Right renal cortex interstitium (tissue), 3 donors: ENCODE measurements at places on chromosomes 12 and 14. TPM values are rescaled to one million over a fixed set of nuclear protein-coding genes. Genes with fewer than 3 reads are reported as not detected.

The HOXC13 gene
- polyA plus RNA-seq, result not detected

The CHGA gene
- not detected for polyA plus RNA-seq

The SOCS4 gene
- 19.1 TPM for polyA plus RNA-seq

The CCDC175 gene
- polyA plus RNA-seq, result 0.50 TPM

The IFI27 gene
- 7.4 TPM for polyA plus RNA-seq

- DNase-seq, result no peak
These were observed 14.7 kb downstream of the ZNF641 start for GRCh38 chr12:48336061-48336460.

GRCh38 chr12:112381406-112381882 is 787 bp downstream of the HECTD4 start:
- DNase-seq, result no peak

DNA sequence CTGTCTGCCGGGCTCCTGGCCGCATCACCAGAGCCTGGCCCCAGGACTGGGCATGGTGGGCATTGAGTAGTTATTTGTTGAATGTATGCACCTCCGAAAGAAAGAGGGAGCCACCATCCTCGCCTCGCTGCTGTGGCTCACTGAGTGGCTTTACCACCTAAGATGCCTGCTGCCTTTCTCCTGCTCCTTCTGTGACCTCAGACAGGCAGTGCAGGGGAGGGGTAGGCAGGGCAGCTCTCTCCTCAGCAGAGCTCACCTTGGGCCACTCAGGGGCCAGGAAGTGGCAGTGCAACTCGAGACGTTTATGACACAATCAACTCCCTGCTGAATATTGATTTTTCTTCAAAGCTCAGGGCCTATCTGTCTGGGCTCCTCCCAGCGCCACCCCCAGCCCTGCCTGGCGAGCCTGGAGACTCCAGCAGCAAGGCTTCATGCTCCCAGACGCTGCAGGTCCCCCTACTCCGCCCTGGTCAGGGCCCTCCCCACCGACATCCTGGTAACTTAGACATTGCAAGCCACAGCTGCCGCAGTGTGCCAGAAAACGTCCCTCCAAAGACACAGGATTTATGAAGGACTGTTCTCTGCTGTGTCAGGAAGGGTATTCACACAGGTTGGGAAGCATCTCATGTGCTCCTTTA is 84.3 kb upstream of the DIO3 start:
- no peak for DNase-seq

DNA sequence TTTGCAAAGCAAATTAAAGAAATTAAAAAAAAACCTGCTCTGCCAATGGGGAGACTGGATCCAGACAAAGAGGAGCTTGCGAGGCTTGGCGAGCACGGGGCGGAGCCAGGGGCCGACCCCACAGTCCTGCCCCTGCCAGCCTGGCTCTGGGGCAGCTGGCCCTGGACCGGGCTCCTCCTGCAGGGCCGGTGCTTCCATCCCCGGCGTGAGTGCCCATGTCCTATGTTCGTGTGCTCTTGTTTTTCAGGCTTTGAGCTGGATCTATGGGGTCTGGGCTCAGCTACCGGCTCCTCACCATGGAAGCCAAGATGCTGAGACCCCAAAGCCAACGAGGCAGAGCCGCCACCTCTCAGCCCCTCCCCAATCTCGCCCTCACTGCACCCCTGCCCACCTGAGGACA is 176.8 kb downstream of the KIF26A start:
- DNase-seq, result no peak

The MFAP5 gene
- polyA plus RNA-seq, result 1.5 TPM

The PELI2 gene
- 25.2 TPM for polyA plus RNA-seq

DNA sequence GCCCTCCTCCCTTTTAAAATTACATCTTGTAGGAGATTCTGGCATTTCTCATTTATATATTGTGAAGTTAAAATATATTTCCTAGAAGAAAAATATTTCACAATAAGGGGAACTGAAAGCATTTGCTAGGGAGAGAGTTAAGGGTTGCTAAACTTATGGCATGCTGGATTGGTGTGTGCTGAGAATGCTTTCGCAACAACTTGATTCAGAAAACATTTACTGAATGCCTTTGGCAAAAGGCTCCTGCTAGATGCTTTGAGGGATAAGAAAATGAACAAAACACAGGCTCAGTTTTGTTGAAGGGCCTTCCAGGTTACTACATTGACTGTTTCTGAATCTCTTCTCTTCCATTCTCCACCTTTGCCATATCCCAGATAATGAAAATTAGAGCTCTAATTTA is 67.5 kb downstream of the DIP2B start:
- DNase-seq, result no peak

DNA sequence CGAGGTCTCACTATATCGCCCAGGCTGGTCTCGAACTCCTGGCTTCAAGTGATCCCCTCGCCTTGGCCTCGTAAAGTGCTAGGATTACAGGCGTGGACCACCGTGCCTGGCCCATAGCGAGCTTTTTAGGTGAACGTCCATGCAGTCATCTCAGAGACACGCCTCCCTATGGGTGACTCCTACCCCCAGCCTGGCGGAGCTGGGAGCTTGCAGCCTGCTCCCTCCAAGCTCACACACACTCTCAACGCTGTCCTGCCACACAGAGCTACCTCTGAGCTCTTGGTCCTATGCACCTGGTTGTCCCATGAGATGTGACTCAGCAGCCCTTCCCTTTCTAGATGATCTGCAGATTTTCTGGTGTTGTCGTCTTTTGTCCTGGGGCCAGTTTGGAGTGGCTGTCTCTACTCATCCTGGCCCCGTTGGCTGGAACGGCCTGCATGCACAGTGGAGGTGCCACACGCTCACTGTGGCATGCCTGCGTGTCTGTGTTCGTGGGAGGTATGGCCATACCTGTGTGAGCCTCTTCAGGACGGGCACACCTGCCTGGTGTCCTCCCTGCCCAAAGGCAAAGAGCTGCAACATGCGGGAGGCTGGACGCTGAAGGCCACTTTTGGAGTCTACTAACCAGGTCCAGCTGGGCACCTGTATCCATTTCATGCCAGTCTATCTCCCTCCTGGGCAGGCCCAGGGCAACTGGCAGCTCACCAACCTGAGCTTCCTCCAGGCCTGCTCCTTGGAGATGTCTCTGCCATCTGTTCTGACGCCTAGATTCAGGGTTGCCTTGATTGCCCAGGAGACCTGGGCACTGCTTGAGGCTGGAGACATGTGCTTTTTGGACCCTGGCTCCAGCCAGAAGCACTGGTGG is 18.1 kb downstream of the CABP1 start:
- no peak for DNase-seq

The OVCH1 gene
- polyA plus RNA-seq, result 0.23 TPM

GRCh38 chr14:86333493-86333892 is 803.5 kb downstream of the FLRT2 start:
- DNase-seq, result no peak

The GAS2L3 gene
- 18.3 TPM for polyA plus RNA-seq

DNA sequence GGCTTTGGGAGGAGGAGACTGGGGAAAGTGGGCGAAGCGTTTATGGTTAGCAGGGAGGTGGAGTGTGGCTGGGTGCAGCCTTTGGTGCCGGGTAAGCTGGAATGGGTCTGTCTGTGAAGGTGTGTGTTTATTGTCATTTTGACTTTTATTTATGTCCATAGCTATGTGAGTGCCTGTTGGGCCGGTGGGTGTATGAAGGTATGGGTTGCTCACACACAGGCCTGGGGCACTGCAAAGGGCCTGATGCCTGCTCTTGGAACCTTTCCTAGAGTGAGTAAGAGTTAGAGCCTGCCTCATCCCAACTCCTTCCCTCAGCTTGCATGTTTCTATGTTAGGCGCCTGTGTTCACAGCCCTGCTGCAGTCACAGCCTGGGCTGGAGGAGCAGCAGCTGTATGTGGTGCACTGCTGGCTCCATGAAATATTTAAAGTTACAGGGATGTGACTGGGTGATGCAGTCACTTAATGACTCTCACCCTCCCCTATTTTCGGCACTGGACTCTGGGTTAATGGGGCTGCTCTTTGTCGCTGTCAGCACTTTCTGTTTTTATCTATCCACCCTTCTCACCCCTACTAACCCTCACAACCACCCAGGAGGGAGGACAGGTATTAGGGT is 2.6 kb upstream of the PPP1R1A start:
- no peak for DNase-seq

- no peak for DNase-seq
These were observed 162.7 kb downstream of the ZFP36L1 start for GRCh38 chr14:68630081-68630571.

DNA sequence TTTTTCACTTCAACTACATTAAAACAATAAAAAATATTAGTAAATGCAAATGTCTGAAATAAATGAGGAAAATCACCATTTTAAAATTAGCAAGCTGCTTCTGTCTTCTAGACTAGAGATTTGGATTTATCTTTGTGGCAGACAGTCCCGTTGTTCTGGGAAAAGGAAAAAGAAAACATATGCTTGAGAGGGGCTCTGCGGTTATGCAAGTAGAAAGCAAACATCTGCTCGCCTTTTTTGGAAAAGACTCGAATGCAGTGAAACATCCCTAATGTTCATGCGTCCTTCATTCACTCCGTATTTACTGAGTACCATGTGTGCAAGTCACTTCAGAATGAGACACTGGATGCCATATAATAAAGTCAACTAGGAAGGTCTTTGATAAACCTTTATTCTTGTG is 44.9 kb downstream of the IFNG start:
- no peak for DNase-seq

DNA sequence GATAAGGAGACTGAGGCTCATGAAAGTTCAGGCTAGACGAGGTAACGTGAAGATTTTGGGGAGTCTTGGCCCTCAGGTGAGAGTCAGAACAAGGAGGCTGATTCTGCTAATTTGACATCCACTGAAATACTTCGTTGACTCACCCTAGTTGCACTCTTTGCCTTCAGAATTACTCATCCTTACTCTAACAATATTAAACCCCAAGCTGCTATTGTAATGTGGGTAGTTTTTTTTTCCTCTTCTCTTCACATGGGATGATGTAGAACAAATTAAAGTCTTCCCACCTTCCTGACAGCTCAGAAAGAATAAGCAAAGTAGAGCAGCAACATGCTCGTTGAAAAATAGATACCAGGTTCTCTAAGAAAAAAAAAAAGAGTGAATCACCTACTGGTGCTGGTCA is 22.0 kb upstream of the SRRM4 start:
- no peak for DNase-seq
